Common myeloid progenitor, CD34-positive (primary cell): ENCODE measurements at places on chromosomes 6 and 20.

- no peaks in the 10 kb centered on the region for H3K4me1 ChIP-seq
- H3K36me3 ChIP-seq, result peaks cover 68% of the 10 kb centered on the region
- H3K4me3 ChIP-seq, result no peak overlapping the region
- no peak for DNase-seq
These were observed 181.6 kb downstream of the UTRN start for GRCh38 chr6:144466716-144467115.

DNA sequence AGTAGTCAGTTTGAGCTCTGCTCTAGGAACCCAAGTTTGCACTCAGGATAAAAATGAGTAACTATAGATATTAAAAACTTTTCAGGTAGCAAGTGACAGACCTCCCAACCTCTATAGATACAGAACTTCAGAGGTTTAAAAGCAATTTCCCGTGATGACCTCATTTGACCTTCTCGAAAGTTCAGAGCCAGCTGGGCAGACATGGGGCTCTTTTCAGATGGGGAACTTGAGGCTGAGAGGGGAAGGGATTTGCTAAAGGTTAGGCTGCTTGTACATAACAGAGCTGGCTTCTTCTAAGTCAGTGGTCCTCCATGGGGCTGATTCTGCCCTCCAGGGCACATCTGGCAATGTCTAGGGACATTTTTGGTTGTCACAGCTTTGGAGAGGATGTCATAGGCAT, 58.8 kb upstream of the ZNF831 start:
- H3K36me3 ChIP-seq, result no peaks in the 10 kb centered on the region
- H3K27ac ChIP-seq, result no peak overlapping the region
- no peak overlapping the region for H3K4me3 ChIP-seq
- H3K4me1 ChIP-seq, result peaks cover 10% of the 10 kb centered on the region
- DNase-seq, result no peak
- no peaks in the 10 kb centered on the region for H3K27me3 ChIP-seq

DNA sequence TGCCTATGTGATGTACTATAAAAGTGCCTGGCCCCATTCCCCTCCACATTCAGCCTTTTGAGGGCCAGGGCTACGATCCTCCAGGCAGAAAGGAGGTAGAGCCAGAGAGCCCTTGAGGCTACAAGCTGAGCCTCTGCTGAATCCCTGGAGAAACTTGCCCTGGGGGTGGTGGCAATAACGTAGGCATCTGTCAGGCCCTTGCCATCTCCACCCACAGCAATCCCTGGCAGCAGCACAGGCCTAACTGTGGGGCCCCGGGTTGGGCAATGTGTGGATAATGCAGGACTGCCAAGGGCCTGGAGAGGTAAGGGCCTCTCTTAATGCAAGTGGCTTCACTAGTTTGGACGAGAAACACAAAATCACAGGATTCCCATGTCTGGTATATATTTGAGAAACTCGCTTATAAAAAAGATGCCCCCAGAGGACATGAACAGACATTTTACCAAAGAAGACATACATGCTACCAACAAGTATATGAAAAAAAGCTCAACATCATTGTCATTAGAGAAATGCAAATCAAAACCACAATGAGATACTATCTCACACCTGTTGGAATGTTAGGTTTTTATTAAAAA, 99.0 kb downstream of the QRSL1 start:
- no peaks in the 10 kb centered on the region for H3K27me3 ChIP-seq
- no peak for DNase-seq

GRCh38 chr6:145801021-145801420, 13.6 kb downstream of the FBXO30 start:
- no peaks in the 10 kb centered on the region for H3K27me3 ChIP-seq
- no peak overlapping the region for H3K4me3 ChIP-seq
- peak; percentile 13 for DNase-seq
- peaks cover 16% of the 10 kb centered on the region for H3K36me3 ChIP-seq
- H3K4me1 ChIP-seq, result no peaks in the 10 kb centered on the region

- peaks cover 5% of the 10 kb centered on the region for H3K36me3 ChIP-seq
- no peaks in the 10 kb centered on the region for H3K27me3 ChIP-seq
- no peak overlapping the region for H3K27ac ChIP-seq
- H3K4me1 ChIP-seq, result peaks cover 40% of the 10 kb centered on the region
These were observed 45.4 kb downstream of the CDS2 start for GRCh38 chr20:5172167-5172601.

DNA sequence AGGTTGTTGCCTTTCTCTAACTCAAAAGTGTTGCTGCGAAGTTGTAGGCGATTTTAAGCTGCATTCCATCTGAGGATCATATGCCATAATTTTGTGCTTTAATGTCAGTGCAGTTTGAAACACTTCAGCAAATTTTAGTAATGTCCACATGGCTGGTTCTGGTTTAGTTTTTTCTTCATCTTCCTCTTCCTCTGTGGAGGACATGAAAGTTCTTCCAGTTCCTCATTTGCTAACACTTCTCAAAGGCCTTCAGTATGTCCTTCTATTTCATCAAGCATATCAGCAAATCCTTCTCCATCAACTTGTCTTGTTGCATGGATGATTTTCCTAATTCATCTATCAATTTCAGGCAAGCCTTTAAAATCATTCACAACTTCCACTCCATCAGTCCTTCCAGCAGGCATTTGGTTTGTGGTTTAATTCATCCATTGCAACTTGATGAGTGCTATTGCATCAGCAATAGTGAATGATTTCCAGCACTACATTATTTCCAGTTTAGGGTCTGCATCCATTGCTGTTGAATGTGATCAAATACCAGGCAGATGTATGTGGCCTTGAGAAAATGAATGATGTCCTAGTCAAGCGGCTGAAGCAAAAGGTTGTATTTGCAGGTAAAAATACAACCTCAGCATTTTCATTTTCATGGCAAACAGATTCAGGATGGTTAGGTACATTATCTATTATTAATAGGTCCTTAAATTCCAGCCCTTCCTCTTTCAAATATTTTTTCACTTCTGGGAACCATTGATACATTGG, 20.2 kb downstream of the SHLD1 start:
- DNase-seq, result no peak
- no peak overlapping the region for H3K4me3 ChIP-seq
- H3K27me3 ChIP-seq, result no peaks in the 10 kb centered on the region
- H3K27ac ChIP-seq, result no peak overlapping the region
- H3K36me3 ChIP-seq, result peaks cover 12% of the 10 kb centered on the region

GRCh38 chr6:121579478-121579877, 144.0 kb downstream of the GJA1 start:
- no peaks in the 10 kb centered on the region for H3K36me3 ChIP-seq
- H3K4me1 ChIP-seq, result no peaks in the 10 kb centered on the region
- no peak overlapping the region for H3K4me3 ChIP-seq
- H3K27me3 ChIP-seq, result no peaks in the 10 kb centered on the region

GRCh38 chr20:37567671-37568588, 40.3 kb upstream of the BLCAP start:
- peaks cover 8% of the 10 kb centered on the region for H3K27me3 ChIP-seq
- H3K36me3 ChIP-seq, result no peaks in the 10 kb centered on the region
- H3K4me3 ChIP-seq, result no peak overlapping the region
- no peak overlapping the region for H3K27ac ChIP-seq

DNA sequence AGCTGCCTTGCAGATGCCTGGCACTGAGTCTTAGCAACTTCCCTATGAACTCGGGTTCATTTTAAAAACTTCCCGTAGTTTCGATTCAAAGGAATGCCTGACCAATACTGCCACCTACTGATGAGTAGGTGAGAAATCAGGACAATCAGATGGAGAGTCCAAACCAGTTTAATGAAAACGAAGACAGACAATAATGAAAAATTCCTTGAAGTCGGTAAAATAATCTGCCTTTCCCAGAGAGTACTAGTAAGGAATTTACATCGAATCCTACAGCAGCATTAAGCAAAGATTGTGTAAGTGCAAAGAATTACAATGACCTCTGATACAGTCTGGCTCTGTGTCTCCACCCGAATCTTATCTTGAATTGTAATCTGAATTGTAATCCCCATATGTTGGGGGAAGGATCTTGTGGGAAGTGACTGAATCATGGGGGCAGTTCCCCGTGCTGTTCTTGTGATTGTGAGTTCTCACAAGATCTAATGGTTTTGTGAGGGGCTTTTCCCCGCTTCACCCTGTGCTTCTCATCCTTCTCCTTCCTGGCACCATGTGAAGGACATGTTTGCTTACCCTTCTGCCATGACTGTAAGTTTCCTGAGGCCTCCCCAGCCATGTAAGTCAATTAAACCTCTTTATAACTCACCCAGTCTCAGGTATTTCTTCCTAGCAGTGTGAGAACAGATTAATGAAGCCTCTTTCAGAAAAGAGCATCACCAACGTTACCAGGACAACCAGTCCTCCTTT, 134.4 kb downstream of the ARHGAP18 start:
- H3K4me1 ChIP-seq, result no peaks in the 10 kb centered on the region
- DNase-seq, result peak; percentile 54
- no peaks in the 10 kb centered on the region for H3K36me3 ChIP-seq
- no peak overlapping the region for H3K4me3 ChIP-seq

GRCh38 chr6:90139272-90139817, 157.3 kb downstream of the BACH2 start:
- H3K36me3 ChIP-seq, result no peaks in the 10 kb centered on the region
- H3K27ac ChIP-seq, result no peak overlapping the region
- DNase-seq, result no peak
- H3K4me3 ChIP-seq, result no peak overlapping the region

DNA sequence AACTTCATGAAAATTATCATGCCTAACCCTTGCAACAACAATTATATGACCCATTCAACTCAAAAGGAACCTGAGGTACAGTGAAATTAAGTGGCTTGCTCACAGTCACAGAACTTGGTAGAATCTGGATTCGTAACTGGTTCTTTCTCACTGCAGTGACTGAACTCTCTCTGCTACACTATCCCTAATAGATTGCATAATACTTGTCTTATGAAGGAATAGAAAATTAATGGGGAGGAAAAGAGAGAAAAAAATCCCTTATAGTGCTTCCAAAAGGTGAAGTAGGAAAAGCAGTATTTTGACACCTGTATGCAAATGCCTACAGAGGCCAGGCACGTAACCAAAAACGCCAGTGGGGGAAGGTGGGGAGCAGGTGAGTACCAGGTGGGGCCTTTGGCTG, 186.6 kb downstream of the LY86 start:
- no peaks in the 10 kb centered on the region for H3K4me1 ChIP-seq
- no peak overlapping the region for H3K4me3 ChIP-seq
- H3K27me3 ChIP-seq, result no peaks in the 10 kb centered on the region
- no peak overlapping the region for H3K27ac ChIP-seq

GRCh38 chr20:61594198-61594597, 342.1 kb downstream of the CDH4 start:
- no peak for DNase-seq
- H3K36me3 ChIP-seq, result no peaks in the 10 kb centered on the region
- no peak overlapping the region for H3K27ac ChIP-seq
- H3K27me3 ChIP-seq, result no peaks in the 10 kb centered on the region
